ENCODE measurements at places on chromosomes 3 and 15.

GRCh38 chr15:92077353-92078085, 224.0 kb downstream of the SLCO3A1 start:
- peak; percentile 37 for DNase-seq

GRCh38 chr3:111871809-111872623, 13.0 kb downstream of the PHLDB2 start:
- no peak for DNase-seq

- no peak for DNase-seq
These were observed 87.1 kb downstream of the GABRG3 start for GRCh38 chr15:27057904-27058645.

- DNase-seq = no peak
These were observed 112.6 kb downstream of the FBN1 start for GRCh38 chr15:48532946-48533345.

DNA sequence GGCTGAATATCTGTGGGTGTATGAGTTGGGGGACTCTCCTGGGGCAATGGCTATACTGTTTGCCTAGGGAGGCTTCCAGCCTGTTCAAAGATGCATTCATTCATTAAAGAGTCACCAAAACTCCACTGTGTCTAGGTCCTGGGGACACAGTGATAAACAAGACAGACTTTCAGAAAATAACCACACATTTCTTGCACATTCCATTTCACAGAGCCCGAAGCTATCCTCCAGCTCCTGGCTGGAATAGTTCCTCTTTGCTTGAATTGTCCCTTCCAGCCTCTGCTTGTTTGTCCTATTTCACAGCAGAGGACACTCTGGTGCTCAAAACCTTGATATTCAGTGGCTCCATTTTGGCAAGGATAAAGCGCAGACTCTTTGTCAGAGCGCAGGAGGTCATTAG, 61.7 kb upstream of the ITGA11 start:
- DNase-seq = no peak

DNA sequence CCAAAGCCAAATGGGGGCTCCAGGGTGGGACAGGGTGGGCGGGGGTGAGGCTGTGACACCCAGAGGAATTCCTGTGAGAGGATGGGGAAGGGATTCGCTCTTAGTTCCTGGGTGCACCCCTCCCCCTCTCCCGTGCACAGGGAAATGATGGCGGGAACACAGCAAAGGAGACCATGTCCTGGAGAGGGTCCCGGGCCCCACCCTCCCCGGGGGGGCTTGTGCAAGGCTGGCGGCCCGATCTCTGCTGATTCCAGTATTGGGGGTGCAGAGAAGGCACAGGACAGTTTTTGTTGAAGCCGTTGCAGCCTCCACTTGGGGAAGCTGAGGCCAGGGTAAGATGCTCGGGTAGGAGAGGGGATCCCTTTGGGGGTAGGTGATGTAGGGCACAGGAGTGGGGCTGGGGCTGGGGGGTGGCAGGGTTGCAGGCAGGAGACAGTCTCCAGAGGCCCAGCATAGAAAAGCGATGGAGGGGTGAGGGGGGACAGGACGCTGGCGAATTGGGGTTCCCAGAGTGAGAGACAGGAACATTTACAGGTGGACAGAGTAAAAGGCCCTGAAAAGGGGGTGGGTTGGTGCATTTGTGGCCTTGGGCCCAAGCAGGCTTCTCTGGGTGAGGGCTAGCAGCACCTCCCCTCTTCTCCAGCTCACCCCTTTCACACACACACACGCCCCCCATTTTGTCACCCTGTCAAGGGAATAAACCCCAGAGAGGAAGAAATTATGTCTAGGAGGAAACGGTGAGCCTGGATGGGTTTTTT, 38.5 kb downstream of the HMCES start:
- no peak for DNase-seq

DNA sequence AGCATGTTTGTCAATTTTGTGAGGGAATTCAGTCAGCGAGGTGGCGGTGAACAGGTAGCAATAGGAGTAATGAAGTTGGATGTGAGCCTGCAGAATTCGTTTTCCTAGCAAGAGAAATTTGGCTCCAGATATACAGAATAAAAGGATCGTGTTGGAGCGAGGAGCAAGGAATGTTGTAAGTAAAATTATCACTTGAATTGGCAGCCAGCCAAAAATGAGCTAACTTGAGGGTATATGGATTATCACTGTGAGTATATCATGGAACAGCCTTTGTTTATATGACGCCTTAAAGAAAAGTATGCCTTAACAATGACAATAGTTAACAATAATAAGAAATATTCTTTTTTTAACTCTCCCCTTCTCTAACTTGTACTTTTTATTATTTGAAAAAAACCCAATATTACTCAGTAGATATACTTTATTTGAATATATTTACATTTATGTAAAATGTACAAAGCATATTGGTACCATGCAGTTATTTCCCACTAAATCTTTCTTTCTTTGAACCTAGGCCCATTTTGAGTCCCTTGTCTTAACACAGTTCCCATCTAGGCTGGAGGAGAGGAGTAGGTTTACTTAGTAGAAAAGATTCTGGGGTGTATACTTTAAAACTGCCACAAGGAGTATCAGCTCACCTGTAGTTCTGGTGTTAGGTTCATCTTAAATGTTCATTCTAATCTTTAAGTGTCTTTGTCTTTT, 29.3 kb downstream of the EPHA6 start:
- no peak for DNase-seq

DNA sequence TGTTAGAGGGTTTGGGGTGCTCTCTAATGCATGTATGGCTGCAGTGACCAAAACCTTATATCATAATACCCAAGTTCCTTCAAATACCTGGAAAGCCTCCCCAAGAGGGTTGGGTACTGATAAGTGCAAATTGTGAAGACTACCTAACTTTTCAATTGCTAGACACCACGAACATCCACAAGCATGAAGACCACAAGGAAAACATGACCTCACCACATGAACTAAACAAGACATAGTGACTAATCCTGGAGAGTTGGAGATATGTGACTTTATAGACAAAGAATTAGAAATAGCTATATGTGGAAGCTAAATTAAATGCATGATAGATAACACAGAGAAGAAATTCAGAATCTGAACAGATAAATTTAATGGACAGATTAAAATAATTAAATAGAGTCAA, 23.9 kb upstream of the AADACL2 start:
- no peak for DNase-seq

GRCh38 chr3:143139762-143140161, 20.2 kb downstream of the CHST2 start:
- no peak for DNase-seq

DNA sequence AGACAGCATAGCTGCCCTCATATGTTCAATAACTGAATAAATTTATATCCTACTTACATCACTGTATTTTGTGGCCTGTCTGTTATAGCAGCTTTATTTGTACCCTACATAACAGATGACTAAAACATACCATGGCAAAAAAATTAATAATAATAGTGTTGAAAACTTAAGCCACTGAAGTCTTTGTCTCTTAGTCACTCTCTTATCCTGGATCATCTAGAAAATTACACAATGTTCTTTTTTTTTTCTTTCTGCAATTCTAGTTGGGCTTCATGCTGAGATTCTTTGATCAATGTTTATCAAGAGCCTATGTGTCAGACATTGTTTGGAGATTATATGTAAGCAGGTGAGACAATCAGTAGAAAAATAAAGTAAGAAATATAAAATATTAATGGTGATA, 519.3 kb upstream of the ARPP21 start:
- no peak for DNase-seq

DNA sequence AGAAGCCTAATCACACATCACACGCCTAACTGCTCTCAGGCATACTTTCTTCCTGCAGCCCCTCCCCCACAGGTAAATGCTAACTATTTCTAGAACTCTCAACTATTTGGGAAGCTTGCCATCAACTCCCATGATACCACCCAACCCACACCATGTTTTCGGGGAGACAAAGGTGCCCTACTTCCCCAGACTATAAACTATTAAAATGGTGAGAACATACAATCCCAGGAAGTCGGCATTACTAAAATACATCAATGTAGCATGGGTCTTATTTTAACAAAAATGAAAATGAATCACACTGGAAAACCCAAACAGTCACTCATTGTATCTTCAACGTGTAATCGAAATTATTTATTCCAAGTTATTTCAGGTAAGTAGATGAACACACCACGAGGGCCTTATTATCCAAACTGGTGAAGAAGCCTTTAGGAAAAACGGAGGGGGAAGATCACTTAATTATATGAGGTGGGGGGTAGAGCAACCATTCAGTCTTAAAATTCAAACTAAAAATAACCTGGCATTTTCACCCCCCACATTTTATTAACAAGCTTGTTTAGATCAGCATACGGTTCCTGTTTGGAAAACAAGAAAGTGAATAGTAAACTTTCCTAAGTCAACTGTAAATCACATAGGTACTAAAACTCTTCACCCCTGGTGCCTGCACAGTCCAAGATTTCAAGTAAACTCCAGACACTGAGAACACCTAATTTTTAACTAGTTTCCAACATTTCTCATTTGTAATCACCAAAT, 1.9 kb downstream of the TBL1XR1 start:
- no peak for DNase-seq

GRCh38 chr3:23252122-23252521, 49.0 kb downstream of the UBE2E2 start:
- DNase-seq = no peak

DNA sequence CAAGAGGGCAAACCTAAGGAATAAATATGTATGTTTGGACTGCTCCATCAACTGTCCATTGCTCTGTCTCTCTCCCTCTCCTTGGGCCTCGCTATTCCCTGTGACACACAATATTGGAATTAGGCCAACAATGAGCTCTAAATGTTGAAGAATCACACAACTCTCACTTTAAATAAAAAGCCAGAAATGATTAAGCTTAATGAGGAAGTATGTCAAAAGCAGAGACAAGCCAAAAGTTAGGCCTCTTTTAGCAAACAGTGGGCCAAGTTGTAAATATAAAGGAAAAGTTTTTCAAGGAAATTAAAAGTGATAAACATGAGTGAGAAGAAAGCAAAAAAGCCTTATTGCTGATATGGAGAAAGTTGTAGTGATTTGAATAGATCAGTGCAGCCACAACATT, 141.0 kb downstream of the VGLL3 start:
- no peak for DNase-seq

DNA sequence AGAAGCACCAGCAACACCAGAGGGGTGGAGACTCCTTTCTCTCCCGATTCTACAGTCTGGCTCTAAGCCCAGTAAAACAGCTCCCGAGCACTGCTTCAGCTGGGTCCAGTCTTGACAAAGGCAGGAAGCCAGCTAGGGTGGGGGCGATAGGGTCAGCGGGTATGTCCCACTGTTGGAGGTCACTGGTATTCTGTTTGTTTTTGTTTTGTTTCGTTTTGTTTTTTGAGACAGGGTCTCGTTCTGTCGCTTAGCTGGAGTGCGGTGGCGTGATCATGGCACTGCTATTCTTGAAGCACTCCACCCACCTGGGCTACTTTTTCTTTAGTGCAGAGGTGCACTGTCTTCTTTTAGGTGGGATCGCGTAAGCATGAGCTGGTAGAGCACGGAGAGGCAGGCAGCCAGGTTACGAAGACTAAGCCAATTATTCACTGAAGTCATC, 16.3 kb downstream of the GCSAM start:
- DNase-seq = no peak
